ENCODE measurements at places on chromosomes 6 and 20.

DNA sequence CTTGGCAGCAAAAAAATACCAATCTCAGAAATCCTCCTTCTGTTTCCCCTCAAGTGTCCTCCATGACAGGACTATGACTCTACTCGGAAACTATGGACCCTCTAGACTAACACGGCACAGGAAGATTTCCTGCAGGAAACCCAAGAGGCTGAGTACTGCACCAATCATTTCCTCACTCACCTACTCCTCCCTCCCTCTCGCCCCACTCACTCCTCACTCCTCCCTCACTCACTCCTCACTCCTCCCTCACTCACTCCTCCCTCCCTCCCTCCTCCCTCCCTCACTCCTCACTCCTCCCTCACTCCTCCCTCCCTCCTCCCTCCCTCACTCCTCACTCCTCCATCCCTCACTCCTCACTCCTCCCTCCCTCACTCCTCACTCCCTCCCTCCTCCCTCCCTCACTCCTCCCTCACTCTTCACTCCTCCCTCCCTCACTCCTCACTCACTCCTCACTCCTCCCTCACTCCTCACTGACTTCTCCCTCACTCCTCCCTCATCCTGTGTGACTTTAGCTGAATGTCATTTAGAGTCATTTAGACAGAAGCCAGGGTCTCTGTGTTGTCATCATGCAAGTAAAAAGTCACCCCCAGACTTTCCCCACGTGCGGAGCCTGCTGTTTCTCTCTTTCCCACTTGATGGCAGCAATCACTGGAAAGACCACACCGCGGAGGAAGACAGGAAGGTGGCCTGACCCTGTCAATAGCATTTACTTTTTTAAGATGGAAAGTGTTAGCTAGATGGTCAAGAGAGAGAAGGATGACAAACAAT lies 226.8 kb upstream of the PDE10A start:
- no peak for DNase-seq

- no peak for DNase-seq
These were observed 230.7 kb upstream of the THEMIS start for GRCh38 chr6:128131566-128131965.

DNA sequence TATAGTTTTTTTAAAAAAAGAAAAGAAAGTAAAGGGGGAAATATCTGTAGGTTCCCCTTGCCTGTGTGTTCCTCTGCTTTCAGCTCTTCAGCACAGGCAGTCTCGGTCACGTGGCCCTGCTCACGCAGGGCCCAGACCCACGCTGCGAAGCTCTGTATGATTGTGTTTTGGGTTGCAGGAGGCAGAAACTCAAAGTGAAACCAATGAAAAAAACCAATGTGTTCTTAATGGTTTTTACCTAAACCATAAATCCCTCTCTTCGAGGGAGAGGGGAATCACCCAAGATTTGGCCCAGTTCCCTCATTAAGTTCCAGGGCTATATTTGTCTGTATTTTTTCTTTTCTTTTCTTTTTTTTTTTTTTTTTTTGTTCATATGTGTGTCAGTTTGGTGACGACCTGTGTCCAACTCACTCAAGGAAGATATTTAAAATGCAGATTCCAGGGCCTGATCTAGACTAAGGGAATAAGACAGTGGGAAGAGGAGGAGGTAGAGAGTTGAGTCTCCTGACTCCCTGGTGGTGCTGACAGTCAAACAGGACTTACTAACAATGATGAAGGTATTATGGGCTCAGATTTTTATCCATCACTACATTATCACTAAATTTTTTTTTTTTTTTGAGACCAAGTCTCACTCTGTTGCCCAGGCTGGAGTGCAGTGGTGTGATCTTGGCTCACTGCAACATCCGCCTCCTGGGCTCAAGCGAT lies 33.8 kb upstream of the RREB1 start:
- DNase-seq: peak; percentile 17

DNA sequence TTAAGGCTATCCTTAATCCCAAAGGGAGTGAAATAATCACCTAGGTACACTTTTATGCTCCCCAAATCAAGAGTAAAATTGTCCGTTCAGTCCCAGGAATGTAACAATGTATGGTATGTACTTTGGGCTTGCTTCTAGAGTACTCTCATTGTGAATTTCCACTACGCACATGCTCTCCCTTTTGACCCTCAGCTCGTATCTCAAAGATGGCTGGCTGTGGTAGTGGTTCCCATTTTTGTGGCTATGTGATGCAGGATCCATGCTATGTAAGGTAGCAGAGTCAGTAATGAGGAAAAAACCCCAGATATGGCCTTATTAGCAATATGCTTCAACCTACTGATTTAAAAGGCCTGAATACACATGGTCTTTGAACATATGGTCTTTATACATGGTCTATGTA lies 133.7 kb downstream of the DST start:
- DNase-seq: no peak

DNA sequence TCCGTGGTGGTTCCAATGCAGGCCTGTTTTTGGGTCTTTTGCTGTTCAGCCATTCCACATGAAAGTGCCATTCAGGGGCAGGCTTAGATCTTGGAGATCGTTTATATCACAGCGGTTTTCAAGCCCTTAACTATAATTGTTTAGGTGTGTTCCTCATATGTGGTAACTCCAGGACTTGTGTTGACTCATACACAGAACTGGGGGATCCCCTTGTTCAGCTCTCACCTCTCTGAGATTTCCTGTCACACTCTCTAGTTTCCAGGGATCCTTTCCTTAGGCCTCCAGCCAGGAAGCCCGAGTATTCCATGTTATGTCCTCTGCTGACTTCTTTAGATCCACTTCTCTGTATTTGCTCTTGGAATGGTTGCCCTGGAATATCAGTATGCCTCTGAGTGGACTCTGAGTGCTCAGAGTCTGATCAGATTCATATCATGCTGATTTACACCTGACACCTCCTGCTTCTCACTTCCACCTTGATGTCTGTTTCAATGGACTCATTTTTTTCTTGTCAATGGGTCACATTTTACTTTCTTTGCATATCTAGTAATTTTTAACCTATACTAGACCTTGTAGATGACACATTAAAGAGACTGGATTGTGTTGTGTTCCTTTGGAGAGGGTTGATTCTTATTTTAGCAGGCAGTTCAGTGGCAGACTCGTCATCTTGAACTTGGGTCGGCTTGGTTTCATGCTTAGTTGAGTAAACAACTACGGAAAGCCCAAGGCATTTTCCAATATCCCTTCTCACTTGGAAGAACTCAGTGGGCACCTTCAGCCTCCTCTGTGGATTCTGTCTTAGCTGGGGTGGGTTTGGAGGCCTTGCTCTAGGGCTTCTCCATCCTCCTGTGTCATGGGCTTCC lies 13.1 kb downstream of the NTSR1 start:
- DNase-seq: no peak

DNA sequence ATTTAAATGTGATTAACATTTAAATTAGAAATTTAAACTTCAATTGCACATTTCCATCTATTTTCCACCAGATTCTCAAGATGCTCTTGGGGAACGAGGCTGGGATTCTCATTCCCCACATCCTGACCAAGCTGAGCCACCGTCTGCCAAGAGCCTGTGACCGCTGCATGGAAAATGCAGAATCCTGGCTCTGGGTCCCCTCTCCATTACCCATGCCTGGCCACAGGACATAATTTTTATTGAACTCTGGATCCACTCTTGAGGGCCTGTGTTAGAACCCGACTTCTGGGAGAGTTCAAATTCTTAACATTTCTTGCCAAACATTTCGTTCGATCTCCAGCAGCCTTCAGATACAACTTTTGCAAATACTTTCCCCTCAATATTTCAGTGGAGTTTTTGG lies 201.6 kb upstream of the SNX9 start:
- DNase-seq: no peak

DNA sequence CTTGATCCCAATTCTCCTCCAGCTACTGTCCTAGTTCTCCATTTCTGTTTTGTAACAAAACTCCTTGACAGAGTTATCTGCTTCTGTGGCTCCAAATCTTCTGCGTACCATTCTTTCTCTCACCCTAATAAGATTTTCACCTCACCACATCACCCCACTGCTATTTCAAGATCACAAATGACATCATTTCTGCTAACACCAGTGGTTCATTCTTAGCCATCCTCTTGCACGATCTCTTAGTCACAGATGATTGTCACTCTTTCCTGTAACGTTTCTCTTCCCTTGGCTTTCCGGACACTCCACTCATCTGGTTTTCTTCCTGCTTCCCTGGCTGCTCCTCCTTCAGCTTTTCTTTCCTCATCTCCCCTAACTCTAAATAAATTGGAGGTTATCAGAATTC lies 56.8 kb upstream of the FABP7 start:
- no peak for DNase-seq

DNA sequence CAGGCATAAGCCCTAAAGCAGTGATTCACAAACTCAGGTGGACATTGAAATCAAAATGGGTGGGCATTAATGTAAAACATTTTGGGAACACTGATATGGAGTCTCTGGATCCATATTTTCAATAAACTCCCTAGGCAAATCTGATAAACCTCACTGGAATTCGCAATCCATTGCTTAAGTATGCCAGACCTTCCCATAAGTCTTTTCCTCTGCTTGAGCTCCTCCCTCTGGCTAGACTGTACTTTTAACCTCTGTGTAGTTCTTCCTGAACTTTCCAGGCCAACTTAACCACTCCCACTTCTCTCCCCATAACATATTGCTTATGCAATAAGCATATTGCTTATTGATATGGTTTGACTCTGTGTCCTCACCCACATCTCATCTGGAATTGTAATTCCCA lies 629.7 kb upstream of the IMPG1 start:
- DNase-seq: no peak

DNA sequence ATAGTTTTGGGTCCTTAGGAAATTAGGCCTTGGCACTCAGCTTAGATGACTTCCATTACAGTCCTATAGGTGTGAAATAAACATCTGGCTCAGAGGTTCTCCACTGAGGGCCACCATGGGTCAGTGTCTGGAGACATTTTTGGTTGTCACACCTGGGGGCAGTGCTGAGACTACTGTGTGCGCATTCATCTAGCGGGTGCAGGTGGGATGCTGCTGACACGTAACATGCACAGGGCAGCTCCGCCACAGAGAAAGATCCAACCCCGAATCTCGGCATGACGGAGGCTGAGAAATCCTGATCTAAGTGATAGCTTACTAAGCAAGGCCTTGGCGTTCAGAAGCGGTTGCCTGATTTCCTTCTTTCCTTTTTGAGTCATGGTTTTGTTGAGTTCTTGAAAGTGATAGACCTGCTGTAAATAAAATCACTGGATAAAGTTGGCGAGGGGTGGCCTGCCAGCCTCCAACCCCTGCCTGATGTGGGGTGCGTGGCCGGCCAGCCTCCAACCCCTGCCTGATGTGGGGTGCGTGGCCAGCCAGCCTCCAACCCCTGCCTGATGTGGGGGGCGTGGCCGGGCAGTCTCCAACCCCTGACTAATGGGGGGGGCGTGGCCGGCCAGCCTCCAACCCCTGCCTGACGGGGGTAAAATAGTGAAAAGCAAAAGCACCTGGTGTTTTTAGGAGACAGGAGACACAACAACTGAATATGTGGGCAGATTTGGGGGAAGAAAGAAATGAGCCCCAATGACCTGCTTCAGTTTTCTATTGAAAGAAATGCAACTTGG lies 158.1 kb downstream of the CDH26 start:
- DNase-seq: no peak
